Bladder microvascular endothelial cell (primary cell): ENCODE measurements at places on chromosomes 3 and 15. TPM values are rescaled to one million over a fixed set of nuclear protein-coding genes. Genes with fewer than 3 reads are reported as not detected.

The GNAT1 gene
- total RNA-seq, result not detected in 2 replicates

The FBLN2 gene
- 1.6 and 13.8 TPM in 2 replicates for total RNA-seq

The CISH gene
- total RNA-seq, result 0.16 and 0.44 TPM in 2 replicates

The SAMD7 gene
- not detected in 2 replicates for total RNA-seq

The UNC13C gene
- not detected in 2 replicates for total RNA-seq

The SLC12A1 gene
- total RNA-seq, result not detected in 2 replicates

The RPP25 gene
- total RNA-seq, result 10.6 and 11.2 TPM in 2 replicates

The DZIP1L gene
- 7.6 and 8.9 TPM in 2 replicates for total RNA-seq

The AHSG gene
- not detected in 2 replicates for total RNA-seq

The CCDC32 gene
- 10.8 and 13.2 TPM in 2 replicates for total RNA-seq

The NTRK3 gene
- not detected in 2 replicates for total RNA-seq

The CFAP161 gene
- total RNA-seq, result 0.19 and 0.65 TPM in 2 replicates

The UBAP1L gene
- 0.65 and 3.7 TPM in 2 replicates for total RNA-seq

The CHDH gene
- under 0.01 and 1.2 TPM in 2 replicates for total RNA-seq

The PPP1R14D gene
- total RNA-seq, result not detected in 2 replicates

The CAMKV gene
- not detected in 2 replicates for total RNA-seq

The ITGA11 gene
- total RNA-seq, result 1.6 and 34.5 TPM in 2 replicates

The PARP14 gene
- total RNA-seq, result 93.1 and 159 TPM in 2 replicates

The ISLR2 gene
- total RNA-seq, result 0.06 TPM in 1 of 2 replicates, not detected in the other

The CX3CR1 gene
- not detected in 2 replicates for total RNA-seq

The MME gene
- total RNA-seq, result 4.6 and 13.9 TPM in 2 replicates

The ZIC4 gene
- not detected in 2 replicates for total RNA-seq

The GALNT15 gene
- 65.9 and 113 TPM in 2 replicates for total RNA-seq

The CSTA gene
- not detected in 2 replicates for total RNA-seq
